Sciatic nerve (tissue), 2 donors: ENCODE measurements at places on chromosomes 13 and 19. TPM values are rescaled to one million over a fixed set of nuclear protein-coding genes. Genes with fewer than 3 reads are reported as not detected.

DNA sequence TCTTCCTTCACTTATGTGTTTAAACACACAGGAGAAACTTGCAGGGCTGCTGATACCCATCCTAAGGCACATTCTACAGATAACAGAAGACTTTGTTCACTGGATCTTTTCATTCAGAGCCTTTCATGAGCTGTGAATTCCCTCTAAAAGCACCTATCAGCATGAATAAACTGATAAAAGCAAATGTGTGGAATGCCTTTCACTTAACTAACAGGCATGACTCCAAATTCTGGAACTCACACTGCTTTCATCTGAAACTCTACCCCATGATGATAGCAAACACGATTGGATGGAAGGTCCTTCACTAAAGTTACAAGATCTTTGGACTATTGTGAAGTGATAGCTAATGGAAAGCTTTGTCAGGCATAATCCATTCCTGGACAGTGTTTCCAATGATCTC lies 457.3 kb downstream of the EFNB2 start:
- no peak for DNase-seq

SIRT6 gene
- 19.0 TPM for total RNA-seq

SLC44A2 gene
- total RNA-seq: 281 TPM

NLRP9 gene
- not detected for total RNA-seq

GRCh38 chr19:2962018-2962670 lies 15.2 kb upstream of the TLE6 start:
- DNase-seq: no peak

DNA sequence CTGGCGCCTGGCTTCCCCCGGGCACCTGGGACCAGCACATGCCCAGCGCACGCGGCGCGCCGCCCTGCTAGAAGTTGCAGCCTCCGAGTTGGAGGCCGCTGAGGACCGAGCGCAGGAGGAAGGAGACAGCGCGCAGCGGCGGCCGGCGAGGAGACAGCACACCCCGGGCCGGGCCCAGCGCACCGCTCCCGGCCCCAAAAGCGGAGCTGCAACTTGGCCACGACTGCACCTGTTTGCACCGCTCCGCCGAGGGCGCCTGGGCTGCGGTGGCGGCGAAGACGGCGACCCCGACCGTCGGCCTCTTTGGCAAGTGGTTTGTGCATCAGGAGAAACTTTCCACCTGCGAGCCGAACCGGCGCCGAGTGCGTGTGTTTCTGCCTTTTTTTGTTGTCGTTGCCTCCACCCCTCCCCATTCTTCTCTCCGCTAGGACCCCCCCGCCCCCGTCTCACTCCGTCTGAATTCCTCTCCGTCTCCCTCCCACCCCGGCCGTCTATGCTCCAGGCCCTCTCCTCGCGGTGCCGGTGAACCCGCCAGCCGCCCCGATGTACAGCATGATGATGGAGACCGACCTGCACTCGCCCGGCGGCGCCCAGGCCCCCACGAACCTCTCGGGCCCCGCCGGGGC lies at the start of gene SOX1:
TSS of gene SOX1 (plus strand) at position 34 of the 626 bp plus-strand sequence. CDS start at position 544, 510 bp downstream.
- no peak for DNase-seq

- no peak for DNase-seq
Measured at GRCh38 chr13:44220948-44221347, 152.7 kb upstream of the SERP2 start.

DNA sequence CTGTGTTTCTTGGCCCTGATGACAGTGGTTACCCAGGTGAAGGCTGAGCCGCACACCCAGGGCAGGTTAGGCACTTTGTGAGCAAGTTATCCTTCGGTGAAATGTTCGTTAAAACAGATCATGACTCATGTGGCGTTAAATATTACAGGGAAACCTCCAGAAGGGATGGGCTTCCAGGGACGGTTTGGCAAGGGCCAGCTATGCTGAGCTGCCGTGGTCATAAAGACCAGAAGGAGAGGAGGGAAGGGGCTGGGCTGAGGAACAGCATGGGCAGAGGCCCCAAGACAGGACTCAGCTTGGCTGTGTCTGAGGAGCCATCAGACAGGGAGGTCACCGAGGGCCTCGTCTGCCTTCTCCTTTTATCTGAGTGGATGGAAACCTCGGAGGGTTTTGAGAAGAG lies 47.5 kb downstream of the ATP11A start:
- no peak for DNase-seq

GRK1 gene
- total RNA-seq: 0.09 TPM

STOML3 gene
- total RNA-seq: not detected

DNA sequence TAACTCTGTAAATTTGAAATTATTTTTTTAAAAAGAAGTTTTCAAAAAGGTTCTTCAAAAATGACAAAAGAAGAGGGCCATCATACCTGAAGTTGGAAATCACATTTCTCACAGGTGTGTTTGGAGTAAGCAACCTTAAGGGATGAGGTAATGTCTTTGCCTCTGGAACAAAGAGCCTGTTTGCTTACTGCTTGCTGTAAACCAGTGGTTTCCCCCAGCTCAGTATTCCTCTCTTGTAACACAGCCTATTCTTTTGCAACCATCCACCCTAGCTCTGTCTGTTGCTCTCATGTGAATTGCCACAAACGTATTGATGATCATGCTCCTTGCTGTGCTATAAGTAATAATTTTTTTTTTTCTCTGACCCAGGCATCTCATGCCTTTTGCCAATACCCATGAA lies 38.1 kb downstream of the UCHL3 start:
- DNase-seq: no peak

DNA sequence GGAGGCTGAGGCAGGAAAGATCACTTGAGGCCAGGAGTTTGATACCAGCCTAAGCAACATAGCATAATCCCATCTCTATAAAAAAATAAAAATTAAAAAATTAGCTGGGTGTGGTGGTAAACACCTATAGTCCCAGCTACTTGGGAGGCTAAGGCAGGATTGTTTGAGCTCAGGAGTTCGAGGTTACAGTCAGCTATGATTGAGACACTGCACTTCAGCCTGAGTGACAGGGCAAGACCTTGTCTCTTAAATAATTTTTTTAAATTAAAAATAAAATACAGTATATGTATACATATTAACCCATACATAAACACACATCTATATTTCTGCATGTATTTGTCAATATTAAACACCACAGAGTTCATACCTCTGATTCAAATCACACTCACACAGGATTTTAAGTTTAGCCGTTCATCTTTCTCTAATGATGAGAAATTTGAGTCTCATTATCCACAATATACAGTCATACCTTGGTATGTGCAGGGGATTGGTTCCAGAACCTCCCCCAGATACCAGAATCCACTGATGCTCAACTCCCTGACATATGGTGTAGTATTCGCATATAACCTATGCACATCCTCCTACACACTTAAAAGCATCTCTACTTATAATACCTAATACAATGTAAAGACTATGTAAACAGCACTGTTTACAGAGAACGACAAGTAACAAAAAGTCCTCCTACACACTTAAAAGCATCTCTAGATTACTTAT lies 44.7 kb downstream of the PSPC1 start:
- DNase-seq: no peak

GRCh38 chr13:109697936-109698335 lies 88.4 kb downstream of the IRS2 start:
- no peak for DNase-seq

TNFSF13B gene
- total RNA-seq: 12.3 TPM

GRCh38 chr19:33667141-33667650 lies 45.4 kb downstream of the CHST8 start:
- DNase-seq: no peak

GRCh38 chr19:43719918-43720317 lies 4.0 kb downstream of the IRGC start:
- DNase-seq: no peak

THSD8 gene
- total RNA-seq: 2.4 TPM

- no peak for DNase-seq
Measured at GRCh38 chr13:31012655-31013024, 80.2 kb downstream of the TEX26 start.

DNA sequence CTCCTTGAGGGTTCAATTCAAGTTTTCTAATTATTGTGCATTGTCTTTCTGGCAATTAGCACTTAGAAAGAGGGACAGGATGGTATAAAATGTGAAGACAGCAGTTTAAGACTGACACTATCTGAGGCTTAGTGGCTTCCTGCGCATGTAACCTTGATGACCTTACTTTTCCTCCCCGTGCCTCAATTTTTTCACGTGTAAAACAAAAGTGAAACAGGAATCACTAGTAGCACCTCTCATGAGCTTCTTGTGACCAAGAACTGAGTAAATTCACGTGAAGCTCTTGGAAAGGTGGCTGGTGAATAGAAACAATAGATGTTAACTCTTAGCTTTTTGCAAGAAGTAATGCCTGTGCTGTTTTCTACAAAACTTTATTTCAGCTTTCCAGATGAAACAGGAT lies 233.9 kb downstream of the LMO7 start:
- no peak for DNase-seq
